Esophagus mucosa (tissue), 1 donor: ENCODE measurements at places on chromosomes 5 and 9. TPM values are rescaled to one million over a fixed set of nuclear protein-coding genes. Genes with fewer than 3 reads are reported as not detected.

GRCh38 chr5:96198356-96199058 lies 234.5 kb downstream of the PCSK1 start:
- ATAC-seq = no peak

DNA sequence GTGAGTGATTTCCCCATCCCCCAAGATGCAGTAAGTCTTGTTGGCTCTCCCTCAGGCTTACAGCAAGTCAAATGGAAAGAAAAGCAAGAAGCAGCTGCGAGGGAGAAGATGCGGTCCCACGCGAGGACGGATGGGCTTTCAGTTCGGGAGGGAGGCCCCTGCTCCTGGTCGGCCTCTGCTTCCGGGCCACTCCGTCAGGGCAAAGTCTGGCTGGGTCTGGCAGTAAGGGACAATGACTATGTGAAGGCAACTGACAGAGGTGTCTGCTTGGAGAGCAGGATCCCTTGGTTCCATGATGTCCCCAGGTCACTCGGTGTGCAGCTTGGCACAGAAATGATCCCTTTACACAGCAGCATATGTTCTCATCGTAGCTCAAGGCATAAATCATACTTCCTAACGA lies 146.7 kb downstream of the HSPA4 start:
- ATAC-seq = no peak

DNA sequence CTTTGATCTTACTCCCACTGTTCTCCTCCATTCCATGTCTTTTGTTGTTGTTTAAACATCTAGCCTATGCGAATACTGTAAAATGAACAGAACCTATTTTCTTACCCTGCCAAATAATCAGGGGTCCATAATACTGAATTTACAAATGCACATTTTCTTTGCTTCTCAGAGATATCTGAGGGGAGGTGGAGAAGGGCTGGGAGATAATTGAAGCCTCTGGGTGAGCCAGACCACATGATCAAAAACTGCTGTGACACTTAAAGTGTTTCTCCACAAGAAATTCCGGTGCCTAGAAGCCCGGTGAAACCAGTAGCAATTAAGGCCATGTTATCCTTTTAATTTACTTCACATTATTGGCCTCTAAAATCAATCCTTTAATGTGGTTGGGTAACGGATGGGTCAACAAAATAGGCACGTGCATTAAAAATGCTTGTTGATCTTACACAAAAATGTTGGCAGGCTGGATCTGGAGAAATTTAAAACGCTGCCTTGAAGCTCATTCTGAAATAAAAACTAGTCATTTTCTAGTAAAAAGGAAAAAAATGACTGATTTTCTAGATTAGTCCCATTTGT lies 10.8 kb downstream of the SEMA6A start:
- ATAC-seq = no peak

DNA sequence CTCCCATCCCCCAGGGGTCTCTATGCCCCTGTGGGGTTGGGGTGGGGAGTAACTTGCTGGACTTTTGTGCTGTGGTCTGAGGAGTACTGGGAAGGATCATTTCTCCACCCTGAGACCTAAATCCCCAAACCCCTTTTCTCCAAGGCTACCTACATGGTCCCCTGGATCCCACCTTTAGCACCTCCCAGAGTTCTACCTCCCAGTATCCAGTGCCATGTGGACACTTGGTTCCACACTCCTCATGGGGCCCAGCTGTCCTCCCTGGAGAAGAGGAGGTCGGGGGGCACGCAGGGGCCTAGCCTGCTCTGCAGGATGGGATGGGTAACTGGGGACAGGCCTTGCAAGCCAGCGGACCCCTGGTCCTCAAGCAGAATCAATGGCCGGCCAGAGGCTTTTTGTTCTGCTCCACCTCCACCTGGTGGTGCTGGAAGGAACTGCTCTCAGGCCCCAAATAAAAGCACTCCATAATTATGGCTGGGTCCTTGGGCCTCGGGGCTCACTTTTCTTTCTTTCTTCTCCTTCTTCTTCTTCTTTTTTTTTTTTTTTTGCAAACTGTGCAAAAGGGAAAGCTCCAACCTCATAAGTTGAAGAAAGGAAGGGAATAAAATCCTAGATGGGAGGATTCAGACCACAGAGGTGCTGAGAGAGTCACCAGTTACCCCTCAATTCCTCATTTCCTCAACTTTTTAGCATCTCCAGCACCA lies 68.4 kb downstream of the PSD2 start:
- peak; percentile 64 for ATAC-seq

- no peak for ATAC-seq
These were observed 269.1 kb downstream of the EFNA5 start for GRCh38 chr5:107401470-107402122.

DNA sequence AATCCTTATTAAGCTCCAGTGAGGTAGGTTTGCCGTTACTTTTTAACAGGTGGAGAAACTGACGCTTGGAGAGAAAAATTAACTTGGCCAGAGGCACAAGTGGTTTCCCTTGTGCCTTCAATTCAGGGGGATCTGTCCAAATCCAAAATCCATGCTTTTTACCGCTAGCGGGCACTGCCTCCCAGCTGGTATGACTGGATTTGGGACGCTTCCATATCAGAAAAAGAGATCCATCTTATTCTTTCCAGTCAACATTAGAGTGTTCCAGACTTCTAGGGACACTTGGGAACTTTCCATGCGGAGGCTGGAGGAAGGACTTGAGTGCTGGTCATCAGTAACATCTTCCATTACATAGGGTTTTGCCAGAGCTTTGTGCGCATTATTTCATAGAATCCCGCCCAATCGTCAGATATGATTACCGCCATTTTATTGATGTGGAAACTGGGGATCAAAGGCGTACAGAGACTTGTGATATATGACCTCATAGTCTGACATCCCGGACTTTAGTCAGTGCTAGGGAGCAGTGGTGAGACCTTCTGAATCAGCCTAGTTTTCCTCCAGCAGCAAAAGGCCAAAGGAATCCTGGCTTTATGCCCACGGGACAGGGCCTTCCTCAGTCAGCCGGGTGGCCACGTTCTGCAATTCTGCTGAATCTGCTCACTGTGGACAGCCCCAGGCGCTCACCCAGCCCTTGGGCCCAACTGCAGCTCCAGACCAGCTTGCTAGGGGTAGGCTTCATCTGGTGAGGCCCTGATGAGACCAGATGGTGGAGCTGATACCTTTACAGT lies 1.1 kb upstream of the GNPDA1 start:
- no peak for ATAC-seq

GRCh38 chr5:100505984-100506670 lies 29.0 kb upstream of the FAM174A start:
- ATAC-seq = peak; percentile 97

DNA sequence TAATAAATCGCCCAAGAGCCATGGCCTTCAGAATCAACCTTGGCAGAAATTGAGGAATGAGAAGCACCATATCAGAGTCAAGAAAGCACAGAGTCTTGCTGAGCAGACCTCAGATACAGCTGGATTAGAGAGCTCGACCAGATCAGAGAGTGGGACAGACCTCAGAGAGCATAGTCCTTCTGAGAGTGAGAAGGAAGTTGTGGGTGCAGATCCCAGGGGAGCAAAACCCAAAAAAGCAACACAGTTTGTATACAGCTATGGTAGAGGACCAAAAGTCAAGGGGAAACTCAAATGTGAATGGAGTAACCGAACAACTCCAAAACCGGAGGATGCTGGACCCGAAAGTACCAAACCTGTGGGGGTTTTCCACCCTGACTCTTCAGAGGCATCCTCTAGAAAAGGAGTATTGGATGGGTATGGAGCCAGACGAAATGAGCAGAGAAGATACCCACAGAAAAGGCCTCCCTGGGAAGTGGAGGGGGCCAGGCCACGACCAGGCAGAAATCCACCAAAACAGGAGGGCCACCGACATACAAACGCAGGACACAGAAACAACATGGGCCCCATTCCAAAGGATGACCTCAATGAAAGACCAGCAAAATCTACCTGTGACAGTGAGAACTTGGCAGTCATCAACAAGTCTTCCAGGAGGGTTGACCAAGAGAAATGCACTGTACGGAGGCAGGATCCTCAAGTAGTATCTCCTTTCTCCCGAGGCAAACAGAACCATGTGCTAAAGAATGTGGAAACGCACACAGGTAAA lies 4.5 kb downstream of the NFX1 start:
- no peak for ATAC-seq

GRCh38 chr5:75512383-75513074 lies 838 bp downstream of the POLK start:
- ATAC-seq = no peak

GRCh38 chr5:136892000-136892399 lies 526.7 kb upstream of the TRPC7 start:
- ATAC-seq = no peak

- ATAC-seq = no peak
These were observed 33.8 kb downstream of the RCL1 start for GRCh38 chr9:4826417-4827166.

- ATAC-seq = no peak
These were observed 44.2 kb downstream of the PSMB7 start for GRCh38 chr9:124370896-124371582.

GRCh38 chr5:98158440-98158839 lies 615.0 kb upstream of the RGMB start:
- no peak for ATAC-seq

- ATAC-seq = no peak
These were observed 12.4 kb downstream of the IL5 start for GRCh38 chr5:132530946-132531345.

DNA sequence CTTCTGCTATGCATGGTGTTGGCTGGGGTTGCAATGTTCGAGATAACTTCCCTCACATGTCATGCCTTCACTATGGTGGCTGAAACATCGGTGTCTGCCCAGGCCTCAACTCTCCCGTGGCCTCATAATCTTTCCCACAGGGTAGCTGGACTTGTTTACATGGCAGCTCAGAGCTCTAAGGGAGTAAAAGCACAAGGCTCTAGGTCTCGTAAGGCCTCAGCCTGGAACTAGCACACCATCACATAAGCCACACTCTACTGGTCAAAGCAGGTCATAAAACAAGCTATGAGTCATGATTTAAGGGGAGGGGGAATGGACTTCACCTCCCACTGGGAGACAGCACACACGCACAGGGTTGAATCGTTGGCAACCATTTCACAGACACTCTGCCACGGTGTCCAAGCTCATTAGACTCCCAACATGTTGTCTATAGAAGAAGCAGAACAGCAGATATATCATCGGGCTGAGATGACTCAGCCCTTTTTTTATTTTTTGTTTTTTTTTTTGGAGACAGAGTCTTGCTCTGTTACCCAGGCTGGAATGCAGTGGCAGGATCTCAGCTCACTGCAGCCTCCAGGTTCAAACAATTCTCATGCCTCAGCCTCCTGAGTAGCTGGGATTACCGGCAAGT lies 66.8 kb upstream of the IL17B start:
- peak; percentile 9 for ATAC-seq

GRCh38 chr5:1668141-1668721 lies 131.4 kb downstream of the MRPL36 start:
- ATAC-seq = peak; percentile 6

DNA sequence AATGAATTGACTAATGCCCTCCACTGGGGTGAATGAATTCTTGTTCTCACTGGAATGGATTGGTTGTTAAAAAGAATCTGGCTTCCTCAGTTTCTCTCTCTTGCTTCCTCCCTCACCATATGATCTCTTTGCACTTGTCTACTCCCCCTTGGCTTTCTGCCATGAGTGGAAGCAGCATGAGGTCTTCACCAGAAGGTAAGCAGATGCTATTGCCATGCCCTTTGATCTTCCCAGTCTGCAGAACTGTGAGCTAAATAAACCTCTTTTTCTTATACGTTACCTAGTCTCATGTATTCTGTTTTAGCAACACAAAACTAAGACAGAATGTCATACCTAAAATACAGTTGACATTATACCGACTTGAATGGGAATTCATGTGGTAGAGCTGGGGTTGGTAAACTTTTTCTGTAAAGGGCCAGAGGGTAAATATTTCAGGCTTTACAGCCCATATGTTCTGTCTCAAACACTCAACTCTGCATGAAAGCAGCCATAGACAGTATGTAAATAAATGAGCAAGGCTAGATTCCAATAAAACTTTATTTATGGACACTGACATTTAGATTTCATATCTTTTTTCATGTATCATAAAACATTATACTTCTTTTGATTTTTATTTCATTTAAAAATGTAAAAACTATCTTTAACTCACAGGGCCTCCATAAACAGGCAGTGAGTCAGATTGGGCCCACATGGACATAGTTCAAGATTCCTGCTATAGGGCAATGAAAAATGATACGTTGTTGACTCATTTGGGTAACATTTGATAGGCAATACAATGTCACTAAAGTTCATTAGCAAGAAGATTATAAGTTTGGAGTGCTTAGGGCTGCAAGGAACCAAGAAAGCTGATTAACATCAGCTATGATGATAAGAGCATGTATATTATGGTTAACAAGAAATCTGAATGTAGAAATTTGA lies 79.4 kb upstream of the TLE4 start:
- ATAC-seq = no peak

DNA sequence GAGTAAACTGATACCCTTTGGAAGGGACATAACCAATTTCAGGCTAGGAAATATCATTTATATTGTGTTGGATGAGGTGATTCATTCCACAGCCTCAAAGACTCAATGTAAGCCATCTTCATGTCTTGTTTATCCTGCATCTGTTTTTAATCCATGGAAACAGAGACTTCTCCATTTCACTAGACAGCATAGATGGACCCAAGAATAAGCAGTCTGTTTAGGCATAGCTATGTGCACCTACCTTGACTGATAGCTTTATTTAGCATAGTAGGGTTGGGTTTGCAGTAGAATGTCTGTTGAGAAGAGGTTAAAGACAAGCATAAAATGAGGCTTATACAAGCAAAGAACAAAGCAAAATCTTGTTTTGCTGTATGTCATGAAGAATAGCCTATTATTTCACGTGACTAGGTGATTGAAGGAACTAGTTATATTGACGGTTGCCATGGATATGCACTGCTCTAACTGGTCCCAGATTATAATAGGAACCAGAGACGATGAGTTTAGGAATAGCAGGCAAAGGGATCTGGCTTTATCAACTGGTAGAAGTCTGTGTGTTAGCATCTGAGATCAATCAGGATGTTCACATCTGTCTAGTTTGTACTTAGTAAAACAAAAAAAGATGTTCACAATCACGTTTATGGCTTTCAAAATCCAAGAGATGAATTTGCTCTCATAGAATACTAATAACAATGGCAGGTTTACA lies 154.8 kb upstream of the KLF9 start:
- ATAC-seq = no peak

DNA sequence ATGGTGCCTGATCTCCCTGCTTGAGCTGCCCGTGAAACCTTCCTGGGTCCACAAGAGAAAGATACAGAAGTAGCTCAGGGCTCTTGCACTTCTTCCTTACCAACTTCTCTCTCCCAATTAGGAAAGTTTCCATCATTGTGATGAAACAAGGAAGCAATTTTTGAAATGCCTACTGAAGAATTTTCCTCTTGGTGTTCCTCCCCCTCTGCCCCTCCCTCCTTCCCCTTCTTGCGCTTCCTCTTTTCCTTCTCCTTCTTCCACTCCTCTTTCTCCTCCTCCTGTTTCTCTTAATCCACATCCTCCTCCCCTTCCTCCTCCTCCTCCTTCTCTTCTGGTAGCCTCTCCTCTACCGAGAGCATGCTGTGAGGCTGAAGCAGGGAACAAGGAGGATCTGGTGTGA lies 36.3 kb upstream of the OTULINL start:
- no peak for ATAC-seq

The GRXCR2 gene
- not detected for total RNA-seq

The ZNF474 gene
- not detected for total RNA-seq

The AGXT2 gene
- not detected for total RNA-seq

The FOXD4L3 gene
- not detected for total RNA-seq

The GZMA gene
- total RNA-seq = 0.36 TPM

The RPL37 gene
- total RNA-seq = 1,416 TPM

The MLANA gene
- total RNA-seq = not detected

The TUSC1 gene
- total RNA-seq = 7.9 TPM

The BRIX1 gene
- total RNA-seq = 22.0 TPM

The ZFP37 gene
- 1.1 TPM for total RNA-seq
